ENCODE measurements at places on chromosomes 7 and 10.

DNA sequence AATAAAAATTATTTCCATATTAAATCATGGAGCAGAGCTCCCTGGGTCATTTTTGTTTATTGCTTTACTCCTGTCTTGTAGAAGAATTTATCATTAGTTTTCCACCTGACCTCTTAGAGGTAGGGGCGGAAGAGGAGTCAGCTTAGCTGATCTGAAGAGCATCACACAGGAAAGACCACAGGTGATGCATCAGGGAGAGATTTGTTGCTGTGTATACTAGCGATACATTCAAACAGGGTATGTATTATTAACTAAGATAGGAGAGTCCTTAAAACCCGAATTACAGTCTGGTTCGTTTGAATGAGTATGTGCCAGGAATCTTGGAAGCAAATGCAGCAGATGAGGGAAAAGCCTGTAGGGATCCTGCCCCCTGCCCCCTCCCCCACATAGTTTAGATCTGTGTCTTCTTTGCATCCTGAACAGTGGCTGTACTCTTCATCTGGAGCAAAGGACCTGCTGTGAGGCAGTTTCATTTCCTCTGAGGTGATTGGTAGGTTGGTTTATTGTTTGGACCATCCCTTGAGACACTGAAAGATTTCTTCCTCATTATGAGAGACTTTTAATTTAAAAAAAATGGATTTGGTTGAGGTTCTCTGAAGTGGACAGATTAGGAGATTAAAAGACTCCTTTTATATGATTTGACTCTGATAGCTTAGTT, 177.0 kb downstream of the SND1 start:
- DNase-seq, result no peak

DNA sequence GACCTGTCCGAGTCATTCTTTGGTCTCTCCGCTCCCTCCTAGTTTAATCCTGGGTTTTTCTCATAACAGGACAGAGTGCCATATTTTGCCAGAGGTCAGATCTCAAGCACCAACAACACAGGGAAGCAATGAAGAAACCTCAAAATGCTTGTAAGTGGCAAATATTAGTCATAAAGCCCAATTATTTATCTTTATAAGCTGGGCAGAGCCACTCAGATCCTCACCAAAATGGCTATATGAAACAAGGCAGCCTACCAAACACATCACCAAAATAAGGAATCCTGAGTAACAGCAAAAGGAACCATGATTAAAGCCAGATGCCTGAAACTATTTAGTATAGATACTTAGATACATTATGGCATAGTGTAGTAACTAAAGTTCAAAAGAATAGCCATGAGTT, 4.7 kb downstream of the ECD start:
- no peak for DNase-seq

GRCh38 chr10:92712016-92712889, 22.5 kb downstream of the HHEX start:
- DNase-seq, result no peak

- no peak for DNase-seq
Measured at GRCh38 chr10:82037076-82037475, 162.1 kb downstream of the NRG3 start.

DNA sequence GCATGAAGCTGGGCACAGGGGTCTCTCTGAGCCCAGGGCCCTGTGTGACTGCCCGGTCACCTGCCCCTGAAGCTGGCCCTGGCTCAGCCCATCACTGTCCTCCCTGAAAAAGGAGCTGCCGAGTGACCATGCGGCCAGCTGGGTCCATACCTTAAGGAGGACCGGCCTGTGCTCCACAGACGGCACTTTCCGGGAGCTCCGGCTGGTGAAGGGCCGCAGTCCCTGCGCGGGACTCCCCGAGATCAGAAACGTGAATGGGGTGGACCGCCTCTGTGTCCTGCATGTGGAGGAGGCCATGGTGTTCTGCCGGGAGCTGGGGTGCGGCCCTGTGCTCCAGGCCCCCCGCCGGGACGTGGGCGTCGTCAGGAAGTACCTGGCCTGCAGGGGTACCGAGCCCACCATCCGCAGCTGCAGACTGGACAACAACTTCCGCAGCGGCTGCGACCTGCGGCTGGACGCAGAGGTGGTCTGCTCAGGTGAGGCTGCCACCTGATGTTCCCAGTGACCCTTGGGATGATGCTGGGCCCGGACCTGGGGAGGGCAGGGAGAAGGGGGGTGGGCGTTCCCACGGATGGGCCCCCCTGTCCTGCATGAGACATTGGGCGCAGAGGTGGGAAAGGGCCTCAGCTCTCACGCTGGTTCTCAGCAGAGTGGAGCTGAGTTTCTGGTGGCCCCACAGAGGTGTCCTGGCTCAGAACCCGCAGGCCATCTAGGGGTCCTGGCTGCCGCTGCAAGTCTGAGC, 3.5 kb downstream of the SCART1 start:
- DNase-seq, result no peak

GRCh38 chr7:145644426-145645134, 472.0 kb upstream of the CNTNAP2 start:
- no peak for DNase-seq

- DNase-seq, result no peak
Measured at GRCh38 chr7:84813376-84813775, 373.5 kb downstream of the SEMA3D start.

GRCh38 chr7:71801976-71802375, 610.2 kb downstream of the CALN1 start:
- DNase-seq, result no peak

DNA sequence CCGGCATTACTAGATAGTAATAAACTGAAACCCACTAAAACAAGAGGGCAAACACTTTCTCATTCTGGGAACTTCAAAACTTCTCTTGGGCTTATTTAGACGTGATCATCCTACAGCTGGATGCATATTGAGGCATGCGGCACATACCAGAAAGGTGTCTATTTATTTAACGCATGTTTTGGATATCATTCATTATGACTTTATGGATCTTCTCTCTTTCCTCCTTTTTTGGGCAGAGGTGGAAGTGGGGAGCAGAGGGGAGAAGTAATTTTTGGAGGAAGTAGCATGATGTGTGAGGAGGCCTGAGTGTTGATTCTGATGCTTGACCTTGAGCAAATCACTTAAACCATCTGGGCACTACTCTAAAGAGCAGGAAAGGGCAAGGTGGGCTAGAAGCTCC, 270.6 kb downstream of the TRIL start:
- DNase-seq, result no peak

DNA sequence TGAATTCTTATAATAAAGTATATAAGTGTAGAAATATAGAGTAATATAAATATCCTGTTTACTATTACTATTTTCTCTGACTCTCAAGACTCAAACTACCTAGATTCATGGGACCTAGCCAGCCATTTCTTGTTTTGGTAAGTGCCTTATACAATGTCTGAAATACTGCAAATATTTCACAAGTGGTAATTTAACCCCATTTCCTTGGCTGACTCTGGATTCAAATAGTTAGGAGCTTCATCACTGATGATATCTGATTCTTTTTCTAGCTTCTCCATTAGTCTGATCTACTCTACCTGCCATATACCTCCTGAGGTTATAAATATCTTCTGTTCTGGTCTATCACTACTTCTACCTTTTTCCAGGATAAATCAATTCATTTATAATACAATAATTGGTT, 6.4 kb upstream of the RALA start:
- no peak for DNase-seq

GRCh38 chr10:119477444-119477843, 65.1 kb downstream of the RGS10 start:
- no peak for DNase-seq

DNA sequence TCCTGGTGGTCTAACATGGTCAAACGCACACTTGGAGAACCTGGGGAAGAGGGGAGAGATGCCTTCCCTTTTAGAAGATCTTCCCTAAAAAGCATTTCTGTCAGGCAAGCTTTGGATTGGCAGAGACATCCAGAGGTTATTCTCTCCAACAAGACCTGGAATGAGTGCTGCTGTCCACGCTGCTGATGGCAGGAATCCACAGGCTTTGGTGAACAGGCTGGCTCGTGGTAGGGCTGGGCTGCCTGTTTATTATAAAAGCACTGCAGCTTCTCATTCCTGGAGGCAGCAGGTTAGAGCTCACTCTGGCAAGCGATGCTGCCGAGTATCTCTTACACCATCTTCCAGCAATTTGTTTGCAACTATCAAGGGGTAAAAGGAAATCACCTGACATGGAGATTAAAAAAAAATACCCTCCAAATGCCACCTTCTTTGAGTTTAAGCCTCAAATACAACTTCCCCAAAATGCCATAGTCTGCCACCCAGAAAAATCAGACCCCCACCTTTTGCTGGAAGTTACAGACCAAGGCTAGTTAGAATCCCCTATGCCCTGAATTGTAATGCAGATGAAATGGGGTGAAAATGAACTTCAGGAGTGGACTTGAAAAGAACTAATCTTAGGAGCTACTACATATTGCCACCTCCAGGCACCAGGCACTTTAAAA, 152.1 kb upstream of the KMT2E start:
- DNase-seq, result no peak

- no peak for DNase-seq
Measured at GRCh38 chr7:108452707-108453106, 3.5 kb downstream of the NRCAM start.

DNA sequence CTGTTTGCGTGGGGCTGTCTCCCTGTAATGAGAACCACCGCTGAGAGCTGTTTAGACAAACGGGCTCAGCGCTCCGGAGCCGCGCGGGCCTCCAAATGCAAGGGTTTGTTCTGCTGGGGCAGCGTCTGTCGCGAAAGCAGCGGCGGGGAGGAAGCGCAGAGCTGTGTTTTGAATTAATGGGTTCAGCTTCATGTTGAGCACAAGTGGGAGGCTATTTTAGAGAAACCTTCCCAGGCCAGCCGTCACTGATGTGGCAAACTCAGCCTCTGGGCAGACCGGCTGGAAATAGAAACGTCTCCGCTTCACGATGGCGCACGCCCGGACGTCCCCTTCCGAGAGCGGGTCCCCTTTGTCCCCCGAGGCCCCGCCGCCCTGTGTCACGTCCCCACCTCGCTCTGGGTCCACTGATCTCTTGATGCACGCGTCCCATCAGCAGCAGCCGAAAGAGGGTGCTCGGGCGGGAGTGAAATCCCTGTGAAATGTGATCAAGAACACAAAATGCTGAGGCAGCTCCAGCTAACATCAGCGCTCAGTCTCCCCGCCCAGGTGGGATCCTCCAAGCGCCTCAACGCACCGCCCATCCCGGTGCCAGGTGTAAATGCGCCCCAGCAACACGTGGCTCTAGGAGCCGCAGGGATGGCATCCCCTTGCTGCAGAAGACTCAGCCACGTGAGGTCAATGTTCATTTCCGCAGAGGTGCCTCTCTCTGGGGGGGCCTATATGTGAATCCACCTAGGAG, 44.9 kb downstream of the BAMBI start:
- DNase-seq, result no peak

DNA sequence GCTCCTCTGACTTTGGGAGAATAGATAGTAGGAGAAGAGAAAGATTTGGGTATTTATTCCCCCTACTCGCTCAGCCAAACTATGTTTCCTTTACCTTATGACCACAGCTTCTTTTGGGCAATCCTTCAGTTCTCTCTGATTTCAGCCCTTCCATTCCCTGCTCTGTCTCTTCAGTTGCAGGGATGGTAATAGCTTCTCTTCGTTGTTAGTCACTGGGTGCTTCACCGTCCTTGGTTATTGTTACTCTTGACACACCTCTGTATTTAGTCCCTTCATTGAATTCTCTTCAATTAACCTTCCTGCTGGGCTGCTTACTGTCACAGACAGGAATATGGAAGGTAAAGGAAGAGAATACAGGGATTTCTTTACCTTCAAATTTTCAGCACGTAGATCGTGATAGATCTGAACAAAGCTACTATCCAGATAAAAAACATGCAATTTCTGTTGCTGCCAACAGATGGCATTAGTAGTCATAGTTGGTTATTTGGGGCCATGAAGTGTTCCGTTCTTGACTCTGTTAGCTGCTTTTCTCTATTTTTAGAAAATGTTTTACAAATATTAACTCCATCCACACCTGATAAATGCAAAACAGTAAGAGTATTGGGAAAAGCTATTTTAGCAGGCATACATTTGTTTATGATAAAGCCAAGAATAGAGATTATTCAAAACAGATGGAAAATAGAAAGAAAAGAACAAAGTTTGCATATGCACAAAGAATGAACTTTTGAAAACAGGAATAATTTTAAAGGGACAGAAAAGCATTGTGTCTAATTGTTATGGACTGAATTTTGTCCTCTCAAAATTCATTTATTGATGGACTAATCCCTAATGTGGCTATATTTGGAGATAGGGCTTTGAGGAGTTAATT, 14.0 kb upstream of the PTTG1IP2 start:
- no peak for DNase-seq

GRCh38 chr10:58951746-58952145, 224.7 kb upstream of the PHYHIPL start:
- no peak for DNase-seq

- DNase-seq, result no peak
Measured at GRCh38 chr10:97408496-97408992, 7.4 kb upstream of the RRP12 start.

GRCh38 chr10:69892406-69892805, 90.7 kb downstream of the COL13A1 start:
- no peak for DNase-seq

- no peak for DNase-seq
Measured at GRCh38 chr7:92608380-92609322, 18.5 kb upstream of the FAM133B start.

- DNase-seq, result no peak
Measured at GRCh38 chr7:33778195-33778594, 127.1 kb upstream of the BMPER start.

GRCh38 chr10:102399217-102400021, 3.9 kb downstream of the NFKB2 start:
- DNase-seq, result peak; percentile 74

DNA sequence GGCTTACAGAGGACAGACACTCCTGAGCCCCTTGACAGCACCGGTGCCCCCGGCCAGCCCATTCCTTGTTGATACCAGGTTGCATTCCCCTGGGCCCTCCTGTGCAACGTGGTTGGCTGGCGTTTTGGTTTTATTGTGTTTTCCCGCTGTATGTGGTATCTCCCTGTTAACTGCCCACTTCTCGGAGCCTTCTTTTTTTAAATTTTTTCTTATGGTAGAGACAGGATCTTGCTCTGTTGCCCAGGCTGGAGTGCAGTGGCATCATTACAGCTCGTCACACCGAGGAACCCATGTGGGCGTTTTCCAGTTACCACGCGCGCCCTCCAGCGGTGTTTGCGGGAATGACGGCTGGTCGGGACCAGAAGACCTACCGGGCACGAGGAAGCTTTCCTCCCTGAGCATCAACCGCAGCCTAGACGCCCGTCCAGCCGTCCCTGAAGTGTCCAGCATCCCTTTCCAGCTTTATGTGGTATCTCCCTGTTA, 16.9 kb upstream of the ZFAND2A start:
- DNase-seq, result peak; percentile 56

GRCh38 chr10:47454008-47454779, 29.7 kb downstream of the ANXA8 start:
- DNase-seq, result no peak

All from stimulated activated CD8-positive, alpha-beta memory T cell treated with anti-CD3 and anti-CD28 coated beads, Interleukin-2, amount 100 ng/mL, for 1 hour (primary cell).